ENCODE measurements at places on chromosomes 3 and 15.

DNA sequence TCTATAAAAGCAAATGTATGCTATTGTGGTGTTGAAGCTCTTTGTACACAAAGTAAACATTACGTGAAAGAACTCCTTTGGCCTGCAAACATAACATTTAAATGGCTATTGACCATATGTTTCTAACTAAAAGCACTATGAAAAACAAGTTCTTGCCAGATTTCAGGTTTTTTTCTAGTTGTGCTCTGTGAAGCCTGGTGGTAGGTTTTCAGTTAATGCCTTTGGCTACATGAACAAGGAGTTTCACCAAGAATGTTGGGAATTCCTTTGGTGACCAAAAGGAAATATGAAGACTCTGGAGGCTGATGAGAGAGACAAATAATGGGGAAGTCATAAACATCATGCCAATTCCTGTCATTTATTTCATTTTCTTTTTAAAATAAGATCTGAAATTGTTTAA is 66.0 kb downstream of the RBMS3 start:
- DNase-seq, result no peak

DNA sequence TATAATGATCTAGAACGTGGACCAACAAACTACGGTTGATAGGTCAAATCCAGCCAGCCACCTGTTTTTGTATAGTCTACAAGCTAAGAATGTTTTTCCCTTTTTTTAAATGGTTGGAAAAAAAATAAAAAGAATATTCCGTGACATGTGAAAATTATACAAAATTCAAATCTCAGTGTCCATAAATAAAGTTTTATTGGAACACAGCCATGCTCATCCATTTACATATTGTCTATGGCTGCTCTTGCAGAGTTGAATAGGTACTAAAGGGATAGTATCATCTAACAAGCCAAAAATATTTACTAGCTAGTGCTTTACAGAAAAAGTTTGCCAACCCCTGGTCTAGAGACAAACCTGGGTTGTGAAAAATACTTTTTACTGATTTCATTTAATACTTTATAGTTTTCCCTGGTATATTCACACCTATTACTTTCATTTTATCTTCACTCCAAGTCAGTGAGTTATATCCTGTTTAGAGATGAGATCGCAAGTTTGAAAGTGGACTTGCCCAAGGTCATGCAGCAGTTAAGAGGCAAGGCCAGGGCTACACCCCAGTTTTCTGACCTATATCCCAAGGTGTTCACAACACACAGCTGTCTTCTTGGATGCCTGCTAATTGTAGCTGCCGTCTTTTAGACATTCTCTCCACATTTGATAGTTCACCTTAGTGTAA is 58.4 kb downstream of the IGF2BP2 start:
- no peak for DNase-seq

DNA sequence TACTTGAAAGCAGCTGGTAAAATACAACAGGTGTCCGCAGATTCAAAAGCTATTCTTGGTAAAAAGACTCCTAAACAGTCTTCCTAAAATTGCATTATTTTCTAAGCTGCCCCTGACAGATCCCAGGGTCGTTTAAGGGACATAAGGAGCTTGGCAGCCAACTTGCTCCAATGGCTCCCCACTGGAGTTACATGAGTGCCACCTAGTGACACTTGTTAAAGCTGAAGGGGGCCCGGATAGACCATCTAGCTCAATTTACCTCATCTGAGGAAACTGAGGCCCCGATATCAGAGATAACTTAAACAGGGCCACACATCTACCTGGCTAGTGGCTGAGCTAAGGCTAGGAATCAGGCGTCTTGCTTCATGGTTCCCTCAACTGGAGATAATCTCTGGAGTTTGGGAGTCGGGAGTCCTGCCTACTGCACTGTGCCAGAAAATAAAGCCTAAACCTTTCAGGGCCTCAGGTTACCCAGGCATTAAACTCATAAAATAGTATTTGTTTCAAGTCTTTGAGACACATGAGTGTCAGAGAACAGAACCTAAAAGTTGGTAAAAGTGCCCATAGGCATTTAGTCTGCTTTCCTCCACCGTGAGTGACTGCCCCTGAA is 6.5 kb upstream of the TBC1D23 start:
- peak; percentile 63 for DNase-seq

- no peak for DNase-seq
These were observed 13.3 kb downstream of the ABHD2 start for GRCh38 chr15:89101302-89102193.

GRCh38 chr3:124609402-124609801 is 120.8 kb upstream of the UMPS start:
- DNase-seq, result no peak

- DNase-seq, result no peak
These were observed 225.0 kb downstream of the EPHA3 start for GRCh38 chr3:89332386-89332785.

GRCh38 chr15:25936004-25936403 is 72.9 kb upstream of the ATP10A start:
- DNase-seq, result no peak

DNA sequence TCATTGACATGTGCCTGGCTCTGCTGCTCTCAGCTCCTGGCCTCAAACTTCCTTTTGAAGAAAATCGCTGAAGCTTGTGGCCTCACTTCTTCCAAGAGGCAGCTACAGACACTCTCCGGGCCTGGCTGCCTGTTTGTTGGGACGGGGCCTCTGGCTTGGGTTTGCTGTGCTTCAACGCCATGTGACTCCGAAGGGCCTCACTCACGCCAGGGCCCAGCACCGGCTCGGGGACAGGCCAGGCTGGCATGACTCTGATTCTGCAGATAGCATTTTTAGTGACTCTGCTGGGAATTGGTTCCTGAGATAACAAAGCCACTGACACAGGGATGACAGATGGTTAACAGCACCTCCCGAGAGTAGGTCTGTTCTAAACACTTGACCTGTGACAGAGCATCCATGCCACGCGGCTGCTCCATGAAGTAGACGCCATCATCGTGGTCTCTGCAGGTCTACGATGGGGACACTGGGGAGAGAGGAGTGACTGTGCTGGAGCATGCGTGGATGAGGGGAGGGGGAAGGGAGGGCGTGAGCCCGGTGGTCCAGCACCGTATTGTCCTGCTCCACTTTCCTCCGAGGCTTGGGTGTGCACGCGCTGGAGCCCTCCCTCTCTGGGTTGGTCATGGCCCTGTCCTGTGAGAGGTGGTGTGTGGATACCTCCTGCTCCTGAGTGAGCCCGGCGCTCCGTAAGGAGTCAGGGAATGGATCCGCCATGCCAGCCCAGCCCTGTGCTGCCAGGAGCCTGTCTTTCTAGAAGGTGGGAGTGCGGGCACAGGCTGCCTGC is 133.6 kb downstream of the TJP1 start:
- DNase-seq, result no peak

- no peak for DNase-seq
These were observed 143.5 kb downstream of the ADAM10 start for GRCh38 chr15:58605931-58606530.

- DNase-seq, result no peak
These were observed 62.2 kb upstream of the SEC61A1 start for GRCh38 chr3:127990051-127990450.

DNA sequence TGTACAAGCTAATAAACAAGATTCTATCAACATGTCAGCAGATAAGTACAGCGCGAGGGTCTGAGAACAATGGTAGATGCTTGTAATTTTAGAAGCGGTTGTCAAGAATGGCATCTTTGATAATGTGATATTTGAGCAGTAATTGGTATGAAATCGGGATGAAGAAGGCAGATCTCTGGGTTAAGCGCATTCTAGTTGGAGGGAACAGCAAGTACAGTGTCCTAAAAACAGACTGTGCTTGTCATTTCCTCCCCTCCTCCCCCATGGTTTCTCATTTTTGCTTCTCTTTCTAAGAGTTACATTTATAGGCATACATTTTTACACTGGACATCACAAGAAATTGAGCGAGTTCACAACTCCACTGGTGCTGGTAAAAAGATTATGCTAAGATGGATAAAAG is 23.3 kb downstream of the TGFBR2 start:
- DNase-seq, result no peak

GRCh38 chr3:111238885-111239284 is 167.3 kb downstream of the NECTIN3 start:
- DNase-seq, result no peak

DNA sequence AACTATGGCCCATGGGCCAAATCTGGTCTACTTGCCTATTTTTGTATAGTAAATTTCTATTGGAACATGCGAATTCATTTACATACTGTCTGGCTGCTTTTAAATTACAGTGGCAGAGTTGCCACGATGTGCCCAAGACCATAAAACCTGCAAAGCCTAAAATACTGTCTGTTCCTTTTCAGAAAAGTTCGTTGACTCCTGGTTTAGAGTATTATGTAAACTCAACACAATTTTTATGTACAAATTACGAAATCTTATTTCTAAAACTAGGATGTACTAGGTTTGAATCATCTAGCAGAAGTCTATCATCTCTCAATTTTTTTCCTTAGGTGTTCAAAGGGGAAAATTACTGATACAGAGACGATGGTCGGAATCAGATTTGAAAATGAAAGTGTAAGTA is 26.9 kb downstream of the SENP2 start:
- no peak for DNase-seq

- no peak for DNase-seq
These were observed 231.2 kb downstream of the ATP8B4 start for GRCh38 chr15:49887659-49888322.

DNA sequence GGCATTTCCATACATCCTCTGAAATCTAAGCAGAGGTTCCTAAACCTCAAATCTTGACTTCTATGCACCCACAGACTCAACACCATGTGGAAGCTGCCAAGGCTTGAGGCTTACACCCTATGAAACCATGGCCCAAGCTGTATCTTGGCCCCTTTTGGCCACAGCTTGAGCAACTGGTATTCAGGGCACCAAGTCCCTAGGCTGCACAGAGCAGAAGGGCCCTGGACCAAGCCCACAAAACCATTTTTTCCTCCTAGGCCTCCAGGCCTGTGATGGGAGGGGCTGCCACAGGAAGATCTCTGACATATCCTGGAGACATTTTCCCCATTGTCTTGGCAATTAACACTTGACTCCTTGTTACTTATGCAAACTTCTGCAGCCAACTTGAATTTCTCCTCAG is 54.4 kb upstream of the IL12A start:
- no peak for DNase-seq

DNA sequence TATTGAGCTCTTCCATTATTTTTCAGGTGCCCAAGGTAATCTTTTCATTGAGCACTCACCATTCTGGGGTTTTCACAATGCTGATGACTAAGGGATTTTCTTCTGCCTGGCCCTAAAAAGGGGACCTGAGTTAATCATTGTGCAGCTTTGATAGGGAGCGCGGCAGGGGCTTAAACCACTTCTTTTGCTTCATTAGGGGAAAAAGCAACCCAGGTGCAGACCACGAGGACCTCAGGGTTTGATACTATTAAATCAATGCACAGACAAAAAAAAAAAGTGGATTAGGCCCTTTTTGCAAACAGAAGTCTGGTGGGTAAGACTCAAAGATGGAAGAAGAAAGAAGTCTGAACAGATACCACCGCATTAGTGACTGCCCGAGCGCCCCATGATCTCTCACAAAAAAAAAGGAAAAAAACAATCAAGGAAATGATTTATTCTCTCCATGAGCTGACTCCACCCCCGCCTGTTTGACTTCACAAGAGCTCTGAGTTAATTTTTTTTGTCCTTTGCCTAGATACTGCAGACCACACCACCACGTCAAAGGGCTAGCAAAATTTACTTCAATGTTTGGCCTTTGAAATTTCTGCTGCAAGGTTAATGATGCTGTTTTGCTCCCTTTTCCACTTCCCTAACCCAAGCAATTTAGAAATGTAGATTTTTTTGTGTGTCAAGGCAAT is 78.0 kb upstream of the FEZF2 start:
- no peak for DNase-seq

- DNase-seq, result no peak
These were observed 49.0 kb downstream of the CCDC54 start for GRCh38 chr3:107426223-107426622.

GRCh38 chr3:173109143-173109542 is 31.9 kb downstream of the SPATA16 start:
- no peak for DNase-seq

GRCh38 chr15:83694015-83694414 is 40.1 kb downstream of the ADAMTSL3 start:
- DNase-seq, result peak; percentile 37

Data from H7 (cell line).